ENCODE measurements at places on chromosomes 4 and X. TPM values are rescaled to one million over a fixed set of nuclear protein-coding genes. Genes with fewer than 3 reads are reported as not detected.
A peak's percentile ranks its signal among the peaks of the same experiment; 100 is the strongest.

Gene TCP11X2
- total RNA-seq, result 0.82 TPM

Gene NEUROG2
- total RNA-seq, result 0.09 TPM

Gene CCDC110
- 2.9 TPM for total RNA-seq

Gene MAGED4
- 76.9 TPM for total RNA-seq

Gene SPANXN3
- total RNA-seq, result not detected

Gene TLL1
- total RNA-seq, result 0.46 TPM

Gene BST1
- total RNA-seq, result 1.9 TPM

Gene VCX3B
- total RNA-seq, result not detected

DNA sequence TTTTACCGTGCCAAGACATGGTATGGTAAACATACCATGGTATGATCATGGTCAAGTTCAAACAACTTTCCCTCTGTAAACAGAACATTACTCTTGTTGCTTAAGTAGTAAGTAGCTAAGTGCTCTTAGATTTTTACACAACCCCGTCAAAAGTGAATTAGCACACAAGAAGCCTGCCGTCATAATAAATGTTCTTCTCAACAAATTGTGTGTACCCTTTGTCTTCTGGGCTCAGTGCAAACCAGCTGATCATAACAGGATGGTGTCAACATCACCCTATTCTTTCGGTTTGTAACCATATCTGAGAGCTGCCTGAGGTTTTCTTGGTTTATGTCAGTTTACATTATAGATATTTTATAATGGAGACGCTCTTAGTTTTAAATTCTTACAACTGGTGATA, 28.8 kb downstream of the MSL3 start:
- no peak for DNase-seq

- DNase-seq, result no peak
Observed at GRCh38 chr4:13238936-13239335, 245.2 kb downstream of the RAB28 start.

GRCh38 chr4:88809576-88810219, 112.1 kb upstream of the NAP1L5 start:
- no peak for DNase-seq

DNA sequence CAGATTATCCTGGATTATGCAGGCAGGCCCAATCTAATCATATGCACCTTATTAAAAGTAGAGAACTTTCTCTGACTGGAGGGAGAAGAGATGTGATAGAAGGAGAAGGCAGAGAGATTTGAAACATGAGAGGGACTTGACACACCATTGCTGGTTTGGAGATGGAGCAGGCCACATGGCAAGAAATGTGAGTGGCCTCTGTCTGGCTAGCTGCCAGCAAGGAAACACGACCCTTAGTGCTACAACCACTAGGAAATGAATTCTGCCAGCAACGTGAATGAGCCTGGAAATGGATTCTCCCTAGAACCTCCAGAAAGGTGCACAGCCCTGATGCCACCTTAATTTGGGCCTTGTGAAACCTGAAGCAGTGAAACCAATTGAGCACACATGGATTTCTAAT, 79.5 kb upstream of the MBNL3 start:
- no peak for DNase-seq

GRCh38 chrX:154799556-154800348, 5.5 kb downstream of the MPP1 start:
- DNase-seq, result no peak

DNA sequence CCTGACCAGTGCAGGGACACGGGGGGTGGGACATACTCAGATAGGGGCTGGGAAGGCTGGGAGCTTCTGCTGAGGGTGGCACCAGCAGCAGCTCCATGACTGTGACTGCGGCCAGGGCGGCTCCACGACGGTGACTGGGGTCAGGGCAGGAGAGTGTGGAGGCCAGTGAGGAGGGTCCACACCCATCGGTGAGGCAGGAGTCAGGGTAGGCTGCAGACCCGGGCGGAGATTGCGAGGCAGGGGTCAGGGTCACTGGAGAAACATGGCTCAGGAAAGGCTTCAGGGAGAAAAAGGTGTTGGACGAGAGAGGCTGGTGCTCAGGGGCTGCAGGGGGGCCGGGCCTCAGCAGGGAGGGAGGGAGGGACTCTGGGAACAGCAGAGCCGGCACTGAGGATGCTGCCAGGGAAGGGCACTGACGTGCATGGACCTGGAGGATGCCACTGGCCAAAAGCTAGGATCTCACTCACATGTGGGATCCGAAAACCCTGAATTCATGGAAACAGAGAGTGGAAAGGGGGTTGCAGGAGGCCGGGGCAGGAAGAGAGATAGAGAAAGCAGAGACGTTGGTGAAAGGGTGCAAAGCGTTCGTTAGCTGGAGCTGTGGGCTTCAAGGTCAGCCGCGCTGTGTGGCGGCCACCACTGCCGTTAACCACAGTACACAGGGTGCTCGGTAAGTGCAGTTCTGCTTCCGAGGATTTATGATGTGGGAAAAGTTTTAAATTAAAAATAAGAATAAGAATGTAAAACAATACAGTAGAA, 22.0 kb downstream of the ATP5ME start:
- DNase-seq, result no peak

GRCh38 chr4:150299816-150300215, 221.6 kb downstream of the DCLK2 start:
- no peak for DNase-seq

DNA sequence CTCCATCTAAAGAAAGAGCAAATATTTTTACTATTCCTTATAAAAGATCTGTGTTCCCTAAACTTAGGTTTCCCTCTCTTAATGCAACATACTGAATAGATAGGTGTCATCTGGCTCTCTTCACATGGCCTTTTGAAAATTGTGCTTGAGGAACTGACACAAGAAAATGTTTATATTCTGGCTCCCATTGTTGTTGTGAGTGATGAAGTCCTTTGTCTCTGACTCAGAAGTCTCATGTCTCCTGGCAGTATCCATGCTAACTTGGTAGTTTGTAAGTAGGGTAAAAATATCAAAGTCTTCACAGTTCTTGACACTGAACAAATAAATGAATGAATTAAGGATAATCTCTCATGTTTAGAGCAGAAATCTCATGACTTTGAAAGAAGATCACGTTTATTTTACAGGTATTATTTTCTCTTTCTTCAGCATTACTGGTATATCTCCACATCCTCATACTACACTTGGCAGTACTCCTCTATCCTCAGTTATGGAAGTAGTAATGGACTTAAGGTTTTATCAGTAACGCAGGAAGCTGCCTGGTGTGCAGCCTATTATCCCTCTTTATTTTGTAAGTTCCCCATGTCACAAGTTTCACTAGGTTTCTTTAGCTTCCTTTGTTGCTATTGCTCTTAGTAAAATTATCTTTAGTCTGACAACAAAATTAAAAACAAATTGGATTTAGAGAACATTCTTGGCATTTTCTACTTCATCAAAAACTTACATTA, 14.2 kb upstream of the PABPC4L start:
- DNase-seq, result no peak

GRCh38 chr4:134533068-134533467, 331.5 kb upstream of the PABPC4L start:
- DNase-seq, result no peak

DNA sequence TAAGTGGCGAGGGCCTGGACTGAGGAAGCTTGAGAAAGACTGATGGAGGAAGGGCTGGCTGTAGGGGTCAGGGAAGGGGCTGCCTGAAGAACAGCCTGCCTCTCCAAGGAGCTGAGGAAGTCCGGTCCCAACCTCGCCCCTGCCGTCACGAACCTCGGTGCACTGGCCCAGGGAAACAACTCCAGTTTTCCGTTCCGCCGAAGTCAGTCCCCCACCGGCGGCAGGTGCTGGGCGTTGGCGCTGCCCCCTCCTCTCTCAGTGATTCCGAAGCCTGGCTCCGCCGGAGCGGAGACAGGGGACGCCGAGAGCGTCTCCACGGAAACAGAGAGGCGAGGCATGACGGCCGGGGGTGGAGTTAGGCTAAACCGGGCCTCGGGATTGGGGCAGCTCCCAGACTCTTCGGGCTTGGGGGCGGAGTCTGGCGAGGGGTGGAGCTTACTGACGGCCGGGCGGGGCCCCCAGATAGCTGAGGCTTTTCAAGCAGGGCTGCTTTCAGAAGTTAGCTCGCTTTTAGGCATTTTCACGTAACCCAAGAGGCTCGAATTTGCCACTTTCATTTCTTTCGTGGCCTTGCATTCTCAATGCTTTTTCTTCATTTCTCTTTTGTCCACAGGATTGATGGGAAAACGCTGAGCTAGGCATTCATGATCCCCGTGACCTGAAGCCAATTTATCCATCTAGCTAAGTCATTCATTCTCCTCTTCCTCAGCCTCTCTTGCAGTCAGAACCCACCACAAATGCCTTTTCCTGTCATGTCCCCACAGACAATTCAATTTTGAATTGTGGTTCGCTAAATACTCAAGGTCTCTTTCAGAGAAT, at the start of gene TTC29:
Gene TTC29 (minus strand): TSS at position 309 of the 819 bp plus-strand sequence. CDS start 5,969 bp downstream, outside the sequence.
- peak; percentile 98 for DNase-seq

DNA sequence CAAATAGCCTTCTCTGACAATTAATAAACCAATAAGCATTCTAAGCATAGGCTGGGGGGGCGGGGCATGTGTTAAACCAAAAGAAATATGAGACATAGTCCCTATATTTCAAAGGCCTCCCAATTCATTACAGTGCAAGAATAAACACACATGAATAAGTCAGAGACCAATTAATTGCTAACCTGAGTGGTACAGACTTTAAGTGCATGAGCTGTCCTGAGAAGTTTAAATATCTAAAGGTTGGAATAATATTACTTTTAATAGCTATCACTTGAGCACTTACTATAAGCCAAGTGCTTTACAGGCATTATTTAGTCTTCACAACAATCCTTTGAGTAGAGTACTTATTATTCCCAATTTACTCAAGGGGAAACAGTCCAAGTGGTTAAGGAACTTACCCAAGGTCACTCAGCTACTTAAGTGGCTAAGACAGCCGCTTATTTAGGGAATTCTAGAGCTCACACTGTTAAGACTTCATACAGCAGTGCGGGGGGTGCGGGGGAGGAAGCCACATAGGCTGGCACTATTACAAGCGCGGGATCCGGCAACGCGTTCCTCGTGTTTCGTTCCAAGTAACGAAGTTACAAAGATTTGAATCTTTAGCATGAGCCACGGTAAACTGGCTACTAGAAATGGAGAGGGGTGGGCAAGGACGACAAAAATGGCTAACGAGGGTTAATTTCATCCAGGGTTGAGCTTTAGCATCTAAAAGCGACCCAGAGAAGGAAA, 1.4 kb downstream of the THOC2 start:
- no peak for DNase-seq

DNA sequence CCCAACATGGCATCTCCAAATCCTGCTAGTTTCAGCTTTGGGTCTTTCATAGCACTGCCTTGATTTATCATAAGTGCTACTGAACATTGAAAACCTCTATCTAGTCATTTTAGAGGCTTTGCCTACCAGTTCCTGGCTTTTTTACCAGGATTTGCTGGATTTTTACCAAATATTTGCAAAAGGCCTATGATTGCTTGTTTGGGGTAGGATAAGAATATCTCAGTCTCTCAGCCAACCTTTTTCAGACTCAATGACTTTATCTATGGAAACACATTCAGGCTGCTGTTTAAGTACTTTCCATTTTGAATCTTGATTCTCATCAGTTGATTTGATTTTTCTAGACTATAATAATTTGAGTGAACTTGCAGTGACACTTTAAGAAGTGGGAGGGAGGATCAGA, 80.1 kb downstream of the NPFFR2 start:
- DNase-seq, result no peak

- no peak for DNase-seq
Observed at GRCh38 chr4:124685851-124686250, 26.7 kb downstream of the ANKRD50 start.

DNA sequence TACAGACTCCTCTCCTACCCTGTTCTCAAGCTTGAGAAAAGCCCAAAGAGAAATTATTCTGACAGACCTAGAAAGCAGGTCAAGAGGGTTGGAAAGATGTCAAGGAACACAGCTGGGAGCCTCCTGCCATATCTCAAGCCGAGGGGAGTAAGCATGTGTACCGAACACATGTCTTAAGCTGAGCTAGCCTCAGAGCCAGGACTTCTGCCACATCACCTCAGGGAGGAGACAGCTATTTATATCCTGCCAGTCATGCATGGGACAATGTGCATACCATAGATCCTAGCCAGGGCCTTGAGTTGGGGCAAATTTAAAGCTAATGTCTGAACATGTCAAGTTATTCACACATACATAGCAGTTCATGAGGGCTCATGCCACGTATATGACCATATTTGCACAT, 11.8 kb downstream of the TMEM31 start:
- DNase-seq, result no peak

DNA sequence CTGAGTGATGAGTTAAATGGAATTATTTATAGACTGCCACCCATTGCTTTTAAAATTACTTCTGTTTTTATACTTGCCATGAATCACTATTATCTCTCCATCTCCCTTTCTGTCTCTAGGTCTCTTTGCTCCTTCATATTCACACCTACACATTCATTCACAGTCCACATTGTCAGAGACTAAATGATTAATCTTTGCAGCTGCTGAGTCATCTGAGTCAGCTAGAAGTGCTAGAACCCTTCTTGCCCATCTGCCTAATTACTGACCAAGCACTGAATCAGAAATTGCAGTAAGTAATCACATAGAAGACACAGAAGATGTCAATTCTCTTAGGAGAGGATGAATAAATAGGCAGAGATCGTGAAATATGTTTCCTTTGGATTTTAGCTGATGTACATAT, 31.6 kb upstream of the RPS6KA6 start:
- DNase-seq, result no peak

GRCh38 chr4:122602277-122603142, 18.4 kb downstream of the IL21 start:
- no peak for DNase-seq

DNA sequence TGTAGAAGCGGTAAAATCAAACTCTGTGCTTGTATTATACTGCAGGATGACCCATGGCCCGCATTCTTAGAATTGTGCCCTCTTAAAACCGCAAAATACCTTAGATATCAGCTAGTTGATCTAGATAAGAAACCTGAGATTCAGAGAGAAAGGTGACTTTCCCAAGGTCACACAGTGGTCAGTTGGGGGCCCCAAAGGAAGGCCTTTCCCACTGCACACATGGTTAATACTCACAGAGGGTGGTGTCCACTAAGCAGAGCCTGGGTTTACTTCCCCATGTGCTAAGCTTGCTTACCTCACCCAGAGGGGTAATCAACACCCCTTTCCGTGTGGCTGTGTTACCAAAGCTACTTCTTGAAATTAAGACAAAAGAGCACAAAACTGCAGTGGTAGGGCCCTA, 66.3 kb downstream of the RBM47 start:
- DNase-seq, result no peak

Measured in WTC11 (cell line).